ENCODE measurements at places on chromosomes 2 and 18. TPM values are rescaled to one million over a fixed set of nuclear protein-coding genes. Genes with fewer than 3 reads are reported as not detected.

GRCh38 chr2:196520605-196521004, 118.9 kb upstream of the CCDC150 start:
- H3K4me3 ChIP-seq = no peak overlapping the region
- H3K27ac ChIP-seq = no peak overlapping the region
- H3K27me3 ChIP-seq = no peaks in the 10 kb centered on the region
- DNase-seq = no peak

DNA sequence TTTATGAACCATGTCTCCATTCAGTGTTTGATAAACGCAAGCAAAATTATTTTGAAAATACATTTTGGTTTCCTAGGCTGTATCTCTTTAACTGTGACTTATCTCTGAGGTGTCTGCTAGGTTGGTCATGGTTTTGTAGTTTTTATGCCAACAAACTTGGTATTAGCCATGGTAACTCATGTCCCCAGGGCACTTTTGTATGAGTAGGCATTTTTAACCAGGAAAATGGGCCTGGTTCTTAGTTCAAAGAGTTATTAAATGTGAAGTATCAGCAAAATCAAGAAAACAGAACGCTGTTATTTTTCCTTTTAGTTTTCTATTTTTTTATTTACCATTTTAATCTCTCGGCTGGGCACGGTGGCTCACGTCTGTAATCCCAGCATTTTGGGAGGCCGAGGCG, 179.3 kb upstream of the LHCGR start:
- H3K27ac ChIP-seq = no peak overlapping the region
- no peak overlapping the region for H3K4me3 ChIP-seq
- H3K36me3 ChIP-seq = no peaks in the 10 kb centered on the region
- H3K4me1 ChIP-seq = peaks cover 10% of the 10 kb centered on the region
- H3K27me3 ChIP-seq = no peaks in the 10 kb centered on the region

The GPR155 gene
- total RNA-seq = 1.7 TPM

The ARHGAP28 gene
- 350 TPM for total RNA-seq

Data from endothelial cell (in vitro differentiated cells).